ENCODE measurements at places on chromosomes 7 and 10.

DNA sequence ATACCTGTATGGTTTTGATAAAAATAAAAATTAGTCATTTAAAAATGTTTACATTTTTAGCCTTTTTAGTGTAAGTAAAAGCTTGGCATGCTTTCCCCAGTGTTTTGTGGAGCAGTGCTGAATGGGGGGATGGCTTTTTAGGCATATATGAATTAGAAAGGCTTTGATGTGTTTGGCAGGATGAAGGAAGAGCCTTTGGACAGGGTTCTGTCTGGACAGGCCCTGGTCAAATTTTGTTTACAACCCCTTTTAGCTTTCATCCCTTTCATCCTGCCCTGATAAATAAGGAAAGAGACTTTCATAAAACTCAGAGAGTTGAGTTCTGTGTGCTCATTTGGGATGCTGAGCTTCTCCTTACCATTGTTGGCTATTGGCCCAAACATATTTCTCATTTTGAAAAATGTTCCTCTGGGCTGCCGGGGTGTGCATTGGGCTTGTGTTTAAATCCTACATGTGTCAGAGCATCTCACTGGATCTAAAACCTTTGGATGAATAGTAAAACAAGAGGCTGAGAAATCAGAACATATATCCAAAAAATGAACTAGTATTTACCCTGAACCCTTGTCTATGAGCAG, 68.1 kb upstream of the PHYHIPL start:
- DNase-seq, result no peak

DNA sequence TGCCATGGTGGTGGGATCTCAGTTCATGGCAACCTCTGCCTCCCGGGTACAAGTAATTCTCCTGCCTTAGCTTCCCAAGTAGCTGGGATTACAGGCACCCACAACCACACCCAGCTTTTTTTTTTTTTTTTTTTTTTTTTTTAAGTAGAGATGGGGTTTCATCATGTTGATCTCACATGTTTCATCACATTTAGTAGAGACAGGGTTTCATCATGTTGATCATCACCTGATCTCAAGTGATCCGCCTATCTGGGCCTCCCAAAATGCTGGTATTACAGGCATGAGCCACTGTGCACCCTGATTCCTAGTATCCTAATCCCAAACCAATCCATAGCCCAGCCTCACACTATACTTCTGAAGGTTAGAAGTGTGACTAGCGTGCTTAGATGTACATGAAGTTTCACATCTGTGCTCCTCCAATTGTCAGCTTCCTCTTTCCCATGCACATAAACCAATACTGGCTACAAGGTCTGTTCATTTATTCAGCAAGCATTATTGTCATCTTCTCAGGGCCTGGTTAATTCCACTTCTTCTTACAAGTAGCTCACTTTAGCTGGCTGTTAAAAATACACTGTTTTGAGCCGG, 6.8 kb upstream of the NAT16 start:
- DNase-seq, result no peak

- DNase-seq, result no peak
Measured at GRCh38 chr10:72392571-72392970, 37.9 kb upstream of the DNAJB12 start.

DNA sequence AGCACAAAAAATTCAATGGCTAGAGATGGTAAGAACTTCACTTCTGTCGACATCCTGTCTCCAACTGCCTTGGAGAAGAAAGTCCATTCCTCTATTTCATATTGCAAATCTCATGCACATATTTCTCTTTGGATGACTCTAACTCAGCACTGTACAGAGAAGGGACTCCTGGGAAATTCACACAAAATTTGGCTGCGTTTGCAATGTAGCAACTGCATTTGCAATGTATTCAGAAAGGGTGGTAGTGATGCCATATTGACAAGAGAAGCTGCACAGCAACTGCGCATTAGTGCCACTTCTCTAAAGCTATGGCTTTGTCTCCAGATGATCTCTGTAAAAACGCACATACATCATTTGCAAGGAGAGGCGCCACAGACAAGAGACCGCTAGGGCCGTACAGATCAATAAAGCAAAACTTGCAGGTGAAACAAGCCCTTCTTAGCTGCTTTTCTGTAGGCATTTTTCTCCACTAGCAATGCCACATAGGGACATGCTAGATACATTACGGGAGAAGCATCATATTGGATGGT, 389.5 kb downstream of the TCERG1L start:
- no peak for DNase-seq

DNA sequence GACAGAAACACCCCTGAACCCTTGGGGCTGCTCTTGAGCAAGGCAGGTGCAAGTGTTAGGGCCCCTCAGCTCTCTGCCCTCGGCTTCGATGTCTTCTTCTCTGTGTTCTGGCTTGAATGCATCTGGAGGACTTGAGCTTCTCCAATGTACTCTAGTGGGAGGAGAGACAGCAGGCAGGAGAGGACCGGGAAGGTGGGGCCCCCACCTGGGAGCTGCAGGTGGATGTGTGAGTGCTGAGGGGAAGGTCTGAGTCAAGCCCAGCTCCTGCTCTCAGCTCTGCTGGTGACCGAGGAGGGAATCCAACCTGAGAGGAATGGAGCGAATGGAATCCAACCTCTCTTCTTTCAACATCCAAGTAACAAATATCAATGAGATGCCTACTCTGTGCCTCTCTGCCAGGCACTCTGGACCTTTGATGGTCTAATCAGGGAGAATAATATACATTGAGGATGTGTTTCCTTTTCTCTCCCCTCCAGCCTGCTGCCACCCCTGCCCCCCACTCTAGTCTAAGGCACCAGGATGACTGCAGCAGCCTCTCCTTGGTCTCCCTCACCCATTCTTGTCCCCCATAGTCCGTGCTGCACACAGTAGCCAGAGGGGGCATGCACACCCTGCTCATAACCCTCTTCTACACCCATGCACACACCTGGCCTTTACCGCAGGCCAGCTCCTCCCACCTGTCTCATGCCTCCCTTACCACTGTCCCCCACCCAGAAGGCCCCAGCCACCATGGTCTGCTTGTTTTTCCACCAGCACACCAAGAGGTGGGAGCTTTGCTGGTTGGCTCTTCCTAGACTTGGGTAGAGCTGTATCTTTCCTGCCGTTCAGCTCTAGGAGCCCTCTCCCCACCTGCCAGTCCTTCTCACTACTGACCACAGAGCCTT, 13.6 kb downstream of the TBATA start:
- no peak for DNase-seq

GRCh38 chr10:58704226-58704625, 191.6 kb downstream of the BICC1 start:
- no peak for DNase-seq

DNA sequence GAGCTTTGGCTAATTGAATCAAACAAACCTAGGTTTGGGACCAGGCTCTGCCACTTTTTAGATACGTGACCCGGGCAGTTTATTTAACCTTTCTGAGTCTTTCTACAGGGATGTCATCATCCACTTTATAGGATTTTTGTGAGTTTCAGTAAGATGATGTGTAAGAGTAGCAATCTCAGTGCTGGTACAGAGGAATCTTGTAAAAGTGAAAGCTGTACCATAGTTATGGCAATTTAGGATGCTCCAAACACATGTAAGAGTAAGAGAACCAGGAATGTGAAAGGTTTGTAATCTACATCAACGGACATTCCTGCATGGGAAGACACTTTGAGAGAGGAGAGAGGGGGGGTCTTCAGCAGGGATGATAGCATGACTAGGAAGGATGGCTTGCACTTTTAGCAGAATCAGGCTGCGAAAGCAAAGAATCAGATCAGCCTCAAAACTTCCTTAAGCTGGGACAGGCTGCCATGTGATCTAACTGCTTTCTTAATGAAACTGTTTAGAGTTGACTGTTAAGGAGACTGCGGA, 968 bp downstream of the NOLC1 start:
- no peak for DNase-seq

DNA sequence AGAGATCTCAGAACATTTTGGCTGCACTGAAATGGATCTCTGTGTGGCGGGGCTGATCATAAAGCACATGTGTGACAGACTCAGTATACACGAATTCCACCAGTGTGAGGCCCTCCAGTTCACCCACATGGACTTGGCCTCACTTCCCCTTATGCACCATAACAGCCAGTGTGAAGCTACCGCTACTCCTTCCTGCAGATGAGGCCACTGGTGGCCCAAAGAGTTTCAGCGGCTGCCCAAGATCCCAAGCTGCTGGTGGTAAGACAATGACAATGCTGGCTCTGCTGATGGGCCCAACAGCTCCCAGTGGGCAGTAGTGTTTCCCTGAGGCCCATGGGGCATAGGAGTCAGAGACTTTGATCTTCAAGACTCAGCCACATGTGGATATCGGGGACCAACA, 21.0 kb upstream of the C10orf71 start:
- DNase-seq, result no peak

- DNase-seq, result no peak
Measured at GRCh38 chr7:26704786-26705185, 159.6 kb downstream of the SKAP2 start.

- no peak for DNase-seq
Measured at GRCh38 chr7:39659356-39660013, 36.1 kb downstream of the RALA start.

GRCh38 chr7:129845972-129846327, 106.8 kb downstream of the UBE2H start:
- no peak for DNase-seq

DNA sequence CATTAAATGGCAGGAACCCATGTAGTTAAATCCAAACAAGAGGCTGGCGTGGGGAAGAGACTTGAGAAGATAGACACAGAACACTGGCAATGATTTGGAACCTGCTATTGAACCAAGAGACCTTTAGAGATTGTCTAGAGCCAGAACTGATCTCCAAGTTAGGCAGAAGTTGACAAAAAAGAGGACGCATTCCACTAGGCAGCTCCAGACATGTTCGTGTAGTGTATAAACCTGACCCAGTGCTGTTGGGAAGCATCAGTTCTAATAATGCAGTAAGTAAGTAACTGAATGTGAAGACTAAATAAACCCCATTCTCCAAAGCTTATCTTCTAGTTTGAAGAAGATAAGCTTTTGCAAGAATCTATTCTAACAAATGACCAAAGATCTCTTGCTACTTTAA, 50.8 kb downstream of the AP3M1 start:
- no peak for DNase-seq

DNA sequence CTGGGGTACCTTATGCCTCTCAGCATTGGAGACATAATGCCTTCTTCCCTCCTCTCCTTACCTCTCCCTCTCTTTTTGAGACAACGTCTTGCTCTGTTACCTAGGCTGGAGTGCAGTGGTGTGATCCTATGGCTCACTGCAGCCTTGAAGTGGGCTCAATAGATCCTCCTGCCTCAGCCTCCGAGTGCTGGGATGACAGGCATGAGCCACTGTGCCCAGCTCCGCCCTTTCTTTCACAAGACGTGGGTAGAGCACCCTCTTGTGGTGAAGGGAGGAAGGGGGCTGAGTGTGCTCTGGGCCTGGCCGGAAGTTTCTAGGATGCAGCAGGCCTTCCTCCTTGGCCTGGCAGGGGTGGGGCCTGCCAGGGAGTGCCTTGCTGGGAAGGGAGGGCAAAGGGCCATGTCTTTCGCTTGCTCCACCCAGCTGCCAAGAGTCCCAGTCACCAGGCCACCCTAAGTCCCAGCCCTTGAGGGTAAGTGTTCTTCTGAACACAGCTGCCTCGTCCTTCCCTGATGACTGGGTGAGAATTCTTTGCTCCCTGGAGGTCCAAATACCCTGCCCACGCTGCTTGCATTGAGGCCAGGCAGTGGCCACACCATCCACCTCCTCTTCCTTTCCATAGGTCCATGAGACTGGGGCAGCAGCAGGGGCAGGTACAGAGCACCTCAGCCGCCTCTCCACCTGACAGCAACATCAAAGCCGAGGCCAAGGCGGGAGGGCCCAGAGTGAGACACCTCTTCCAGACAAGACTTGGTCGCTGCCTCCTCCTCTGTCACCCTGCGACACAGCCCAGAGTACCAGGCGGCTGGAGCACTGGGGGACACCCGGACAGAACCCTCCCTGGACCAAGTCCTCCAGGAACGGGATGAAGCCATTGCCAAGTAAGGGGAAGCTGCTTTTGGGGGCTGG, 3.7 kb downstream of the ABHD11 start:
- DNase-seq, result peak; percentile 83

DNA sequence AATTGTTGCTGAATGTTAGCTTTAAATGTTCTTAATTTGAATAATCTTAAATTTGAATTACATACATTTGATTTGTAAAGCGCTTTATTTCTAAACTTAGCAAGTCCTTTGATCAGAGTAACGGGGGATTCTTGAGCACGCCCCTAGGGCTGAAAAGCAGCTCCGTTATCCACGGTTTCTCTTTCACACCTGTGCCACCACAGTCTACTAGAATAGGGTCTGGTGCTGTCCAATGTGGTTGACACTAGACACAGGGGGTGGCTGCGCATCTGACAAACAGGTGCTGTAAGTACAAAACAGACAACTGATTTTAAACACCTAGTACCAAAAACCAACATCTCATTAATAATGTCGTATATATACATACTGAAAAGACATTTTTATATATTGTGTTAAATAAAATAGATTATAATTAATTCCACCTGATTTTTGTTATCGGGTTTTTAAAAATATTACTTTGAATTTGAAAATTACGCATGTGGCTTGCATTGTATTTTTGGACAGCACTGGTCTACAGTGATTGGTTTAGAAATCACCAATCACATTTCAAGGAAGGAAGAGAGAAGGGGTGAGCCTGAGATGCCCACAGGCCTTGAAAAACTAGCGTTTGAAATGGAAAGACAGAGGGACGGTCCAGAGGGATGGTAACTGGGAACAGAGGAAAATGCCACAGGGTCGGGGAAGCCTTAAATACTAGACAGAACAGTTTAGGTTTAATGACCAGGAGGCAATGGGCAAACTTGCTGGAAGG, 7.3 kb downstream of the SEPHS1 start:
- no peak for DNase-seq

DNA sequence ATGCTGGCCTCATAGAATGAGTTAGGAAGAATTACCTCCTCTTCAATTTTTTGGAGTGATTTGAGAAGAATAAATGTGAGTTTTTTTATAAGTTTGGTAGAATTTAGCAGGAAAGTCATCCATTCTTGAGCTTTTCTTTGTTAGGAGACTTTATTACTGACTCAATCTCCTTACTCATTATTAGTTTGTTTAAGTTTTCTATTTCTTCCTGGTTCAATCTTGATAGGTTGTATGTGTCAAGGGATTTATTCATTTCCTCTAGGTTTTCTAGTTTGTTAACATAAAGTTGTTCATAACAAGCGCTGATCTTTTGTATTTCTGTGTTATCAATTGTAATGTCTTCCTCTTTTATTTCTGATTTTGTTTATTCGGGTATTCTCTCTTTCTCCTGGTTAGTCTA, 47.4 kb downstream of the BICC1 start:
- no peak for DNase-seq

DNA sequence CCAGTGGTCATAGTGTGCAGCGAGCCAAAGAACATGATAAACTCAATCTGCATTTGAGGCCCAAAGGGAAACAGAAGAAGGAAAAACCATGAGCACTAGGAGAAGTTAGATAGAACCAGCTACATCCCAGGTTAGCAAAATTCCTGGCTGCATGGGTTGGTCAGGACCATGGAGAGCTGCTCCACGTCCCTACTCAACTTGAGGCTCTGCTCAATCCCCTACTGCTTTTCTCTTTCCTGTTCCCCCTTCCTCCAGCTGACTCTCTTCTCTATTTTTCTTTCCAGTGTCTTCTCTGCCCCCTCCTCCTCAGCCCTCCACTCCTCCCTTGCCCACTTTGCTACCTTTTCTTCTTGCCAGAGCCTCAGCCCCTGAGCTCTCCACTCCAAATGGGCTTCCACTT, 21.9 kb upstream of the VSIR start:
- no peak for DNase-seq
